ENCODE measurements at places on chromosomes 13 and 19.

- DNase-seq, result no peak
These were observed 70.6 kb upstream of the KLF12 start for GRCh38 chr13:74204602-74205312.

- DNase-seq, result no peak
These were observed 34.0 kb downstream of the KCTD4 start for GRCh38 chr13:45166858-45167257.

GRCh38 chr19:39934584-39935363 lies at the start of gene FCGBP:
Gene FCGBP, minus strand, starts transcription at chr19:39934634.
- DNase-seq, result no peak

DNA sequence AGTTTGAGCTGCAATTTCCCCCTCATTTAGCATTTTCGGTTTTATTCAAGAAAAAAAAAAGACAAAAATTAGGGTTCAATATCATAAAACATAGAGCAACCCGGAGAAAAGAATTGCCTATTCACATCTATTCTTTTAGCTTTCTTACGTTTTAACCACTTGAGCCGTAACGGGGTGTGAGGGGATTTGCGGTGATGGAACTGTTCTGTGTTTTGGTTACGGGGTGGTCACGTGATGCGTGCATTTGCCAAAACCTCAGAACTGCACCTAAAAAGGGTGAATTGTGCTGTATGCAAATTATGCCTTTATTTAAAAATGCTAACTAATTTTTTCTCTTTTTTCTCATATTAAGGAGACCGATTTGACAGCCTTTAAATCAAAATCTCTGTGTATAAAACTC lies 22.1 kb downstream of the CLEC11A start:
- DNase-seq, result no peak

DNA sequence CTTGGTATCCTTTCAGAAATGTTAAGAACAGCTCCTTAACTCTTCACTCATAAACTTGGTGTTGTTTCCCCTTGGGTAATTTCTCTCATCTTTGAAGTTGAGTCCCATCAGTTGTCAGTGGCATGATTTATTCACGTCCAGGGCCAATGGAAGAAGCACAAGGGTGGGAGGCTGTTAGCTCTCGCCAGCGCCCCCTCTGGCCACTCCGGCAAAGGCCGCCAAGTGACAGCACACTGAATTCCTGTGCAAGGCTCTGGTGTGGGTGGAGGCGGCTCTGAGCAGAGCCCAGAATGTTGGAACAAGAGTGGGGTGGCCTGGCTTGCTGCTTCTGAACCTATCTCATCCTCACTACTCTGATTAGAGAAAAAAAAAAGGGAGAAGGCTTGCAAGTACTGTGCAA lies 13.1 kb upstream of the MEDAG start:
- DNase-seq, result no peak

DNA sequence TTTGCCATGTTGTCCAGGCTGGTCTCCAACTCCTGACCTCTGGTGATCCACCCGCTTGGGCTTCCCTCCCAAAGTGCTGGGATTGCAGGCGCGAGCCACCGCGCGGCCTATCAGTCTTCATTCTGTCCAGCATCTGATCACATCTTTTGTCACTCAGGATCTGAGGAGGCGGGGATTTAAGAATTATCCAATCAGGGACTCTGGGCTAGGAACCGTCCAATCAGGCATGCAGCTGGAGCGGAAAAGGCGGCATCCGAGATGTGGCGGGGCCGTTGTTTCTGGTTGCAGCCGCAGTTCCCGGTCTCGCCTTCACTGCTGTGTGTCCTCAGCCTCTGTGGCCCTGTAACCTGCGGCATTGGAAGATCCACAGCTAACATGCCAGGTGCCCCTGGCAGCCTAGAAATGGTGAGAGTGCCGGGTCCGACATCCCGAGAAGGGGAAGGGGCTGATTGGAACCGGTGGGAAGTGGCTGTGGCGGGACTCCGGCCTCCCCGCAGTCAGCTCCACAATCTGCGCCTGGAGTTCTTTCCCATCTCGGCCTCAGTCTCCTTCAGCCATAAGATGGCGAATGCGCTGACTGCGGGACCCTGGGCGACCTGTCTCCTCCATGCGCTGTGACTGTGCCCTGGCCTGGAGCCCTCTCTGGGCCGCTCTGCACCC lies at the start of gene ZNF729:
Gene ZNF729, plus strand, starts transcription at position 291 of the 660 bp plus-strand sequence. Its CDS starts 85 bp downstream, at position 376.
- no peak for DNase-seq

DNA sequence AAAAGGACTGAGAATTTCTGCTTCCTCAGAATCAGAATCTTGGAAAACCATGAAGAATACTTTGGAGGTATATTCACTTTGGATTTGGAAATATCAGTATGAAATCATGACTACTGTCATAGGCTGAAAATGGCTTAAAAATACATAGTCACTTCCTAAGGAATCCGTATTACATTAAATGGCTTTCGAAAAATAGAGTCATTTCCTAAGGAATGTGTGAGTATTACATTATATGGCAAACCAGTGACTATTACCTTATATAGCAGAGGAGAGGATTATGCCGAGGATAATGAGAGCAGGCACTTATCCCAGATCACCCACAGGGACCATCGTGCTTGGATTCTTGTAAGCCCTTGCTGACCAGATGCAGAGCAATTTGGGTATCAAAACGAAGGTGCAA lies 1471.8 kb downstream of the EFNB2 start:
- DNase-seq, result no peak

GRCh38 chr13:73932091-73932490 lies 202.1 kb downstream of the KLF12 start:
- DNase-seq, result no peak

- no peak for DNase-seq
These were observed 4.4 kb downstream of the GADD45GIP1 start for GRCh38 chr19:12952488-12953137.

DNA sequence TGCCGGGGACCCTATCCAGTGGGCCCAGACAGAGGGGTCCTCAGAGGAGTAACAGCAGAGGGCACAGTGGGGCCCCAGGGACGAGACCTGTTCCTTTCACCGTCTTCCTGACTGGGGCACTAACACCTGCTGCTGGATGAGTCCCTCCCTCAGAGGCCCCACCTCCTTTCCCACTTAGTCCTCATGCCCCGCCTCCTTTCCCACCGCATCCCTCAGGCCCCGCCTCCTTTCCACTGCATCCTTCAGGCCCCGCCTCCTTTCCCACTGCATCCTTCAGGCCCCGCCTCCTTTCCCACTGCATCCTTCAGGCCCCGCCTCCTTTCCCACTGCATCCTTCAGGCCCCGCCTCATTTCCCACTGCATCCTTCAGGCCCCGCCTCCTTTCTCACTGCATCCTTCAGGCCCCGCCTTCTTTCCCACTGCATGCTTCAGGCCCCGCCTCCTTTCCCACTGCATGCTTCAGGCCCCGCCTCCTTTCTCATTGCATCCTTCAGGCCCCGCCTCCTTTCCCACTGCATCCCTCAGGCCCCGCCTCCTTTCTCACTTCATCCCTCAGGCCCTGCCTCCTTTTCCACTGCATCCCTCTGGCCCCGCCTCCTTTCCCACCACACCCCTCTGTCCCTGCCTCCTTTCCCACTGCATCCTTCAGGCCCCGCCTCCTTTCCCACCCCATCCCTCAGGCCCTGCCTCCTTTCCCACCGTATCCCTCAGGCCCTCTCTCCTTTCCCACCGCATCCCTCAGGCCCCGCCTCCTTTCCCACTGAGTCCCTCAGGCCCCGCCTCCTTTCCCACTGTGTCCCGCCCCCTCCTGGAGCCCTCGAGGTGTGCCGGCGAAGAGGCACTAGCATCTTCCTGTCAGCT lies 6.7 kb downstream of the SPPL2B start:
- no peak for DNase-seq

- DNase-seq, result no peak
These were observed 2.6 kb upstream of the EPN1 start for GRCh38 chr19:55672418-55672817.

GRCh38 chr19:39974377-39975155 lies 3.6 kb downstream of the PSMC4 start:
- no peak for DNase-seq

DNA sequence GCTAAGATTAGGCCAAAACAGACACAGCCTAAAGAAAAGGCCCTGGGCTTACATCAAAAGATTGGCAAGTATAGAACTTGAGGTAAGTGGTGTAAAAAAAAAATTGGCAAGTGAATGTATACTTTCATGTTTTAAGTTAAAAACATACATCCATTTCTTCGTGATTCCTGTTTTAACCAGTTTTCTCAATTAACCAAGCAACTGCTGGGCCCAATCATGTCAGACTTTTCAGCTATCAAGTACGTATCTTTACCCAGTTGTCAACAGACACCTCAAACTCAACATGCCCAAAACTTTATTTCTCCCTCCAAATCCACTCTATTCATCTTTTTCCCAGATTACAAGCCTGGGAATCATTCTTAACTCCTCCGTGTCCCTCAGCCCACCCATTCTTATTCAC lies 1.0 kb downstream of the PCID2 start:
- DNase-seq, result no peak

- no peak for DNase-seq
These were observed 37.6 kb upstream of the TSHZ3 start for GRCh38 chr19:31386806-31387205.

GRCh38 chr19:39335168-39335548 lies 685 bp downstream of the GMFG start:
- DNase-seq, result no peak

DNA sequence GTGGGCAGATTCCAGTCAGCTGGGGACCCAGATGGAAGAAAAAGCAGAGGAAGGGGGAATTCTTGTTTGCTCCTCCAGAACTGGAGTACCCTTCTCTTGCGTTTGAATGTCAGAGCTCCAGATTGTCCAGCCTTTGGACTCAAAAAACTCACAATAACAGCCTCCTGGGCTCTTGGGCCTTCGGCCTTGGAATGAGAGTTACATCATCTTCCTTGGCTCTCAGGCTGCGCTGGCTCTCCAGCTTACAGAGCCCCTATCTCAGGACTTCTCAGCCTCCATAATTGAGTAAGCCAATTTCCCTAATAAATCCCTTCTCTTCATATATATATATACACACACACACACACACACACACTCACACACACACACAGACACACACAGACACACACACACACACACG lies 1215.7 kb upstream of the SLC10A2 start:
- DNase-seq, result no peak

DNA sequence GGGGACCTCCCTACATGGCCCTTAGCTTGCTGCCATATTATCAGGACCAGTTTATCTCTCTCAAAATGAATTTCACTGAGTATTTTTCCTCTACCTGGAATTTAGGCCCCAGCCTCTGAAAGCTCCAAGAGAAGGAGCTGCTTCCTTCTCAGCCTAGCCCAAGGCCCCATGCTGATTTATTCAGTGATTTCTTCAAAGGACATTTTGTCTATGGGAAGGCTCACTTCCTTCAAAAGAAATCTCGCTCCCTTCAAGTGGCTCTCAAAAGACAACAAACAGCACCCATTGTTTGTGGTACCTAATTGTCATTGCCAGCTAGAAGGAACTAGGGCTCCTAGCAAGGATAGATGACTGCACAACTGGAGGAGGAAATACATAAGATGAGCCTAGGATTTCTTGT lies 172.4 kb downstream of the SLC7A1 start:
- DNase-seq, result no peak

GRCh38 chr19:51094696-51095279 lies 12.1 kb upstream of the KLK14 start:
- no peak for DNase-seq

- DNase-seq, result peak; percentile 51
These were observed 1.9 kb downstream of the CNN2 start for GRCh38 chr19:1028062-1028926.

DNA sequence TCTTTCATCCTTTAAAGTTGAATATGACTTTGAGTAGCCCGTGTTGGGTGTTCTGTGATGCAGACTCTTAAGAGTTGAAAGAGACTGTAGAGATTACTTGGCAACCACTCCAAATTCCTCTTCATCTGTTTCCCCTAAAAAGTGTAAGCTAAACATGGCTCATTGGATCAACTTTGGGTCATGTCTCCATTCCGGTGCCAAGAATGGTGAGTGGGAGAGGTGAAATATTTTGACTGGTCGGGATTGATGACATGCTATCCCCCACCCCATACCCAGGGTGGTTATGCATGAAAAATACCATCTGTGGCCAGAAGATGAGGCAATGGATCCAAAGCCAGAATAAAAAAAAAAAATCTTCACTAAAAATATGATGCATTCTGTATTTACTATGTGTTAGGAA lies 281.3 kb upstream of the SOX21 start:
- DNase-seq, result no peak

DNA sequence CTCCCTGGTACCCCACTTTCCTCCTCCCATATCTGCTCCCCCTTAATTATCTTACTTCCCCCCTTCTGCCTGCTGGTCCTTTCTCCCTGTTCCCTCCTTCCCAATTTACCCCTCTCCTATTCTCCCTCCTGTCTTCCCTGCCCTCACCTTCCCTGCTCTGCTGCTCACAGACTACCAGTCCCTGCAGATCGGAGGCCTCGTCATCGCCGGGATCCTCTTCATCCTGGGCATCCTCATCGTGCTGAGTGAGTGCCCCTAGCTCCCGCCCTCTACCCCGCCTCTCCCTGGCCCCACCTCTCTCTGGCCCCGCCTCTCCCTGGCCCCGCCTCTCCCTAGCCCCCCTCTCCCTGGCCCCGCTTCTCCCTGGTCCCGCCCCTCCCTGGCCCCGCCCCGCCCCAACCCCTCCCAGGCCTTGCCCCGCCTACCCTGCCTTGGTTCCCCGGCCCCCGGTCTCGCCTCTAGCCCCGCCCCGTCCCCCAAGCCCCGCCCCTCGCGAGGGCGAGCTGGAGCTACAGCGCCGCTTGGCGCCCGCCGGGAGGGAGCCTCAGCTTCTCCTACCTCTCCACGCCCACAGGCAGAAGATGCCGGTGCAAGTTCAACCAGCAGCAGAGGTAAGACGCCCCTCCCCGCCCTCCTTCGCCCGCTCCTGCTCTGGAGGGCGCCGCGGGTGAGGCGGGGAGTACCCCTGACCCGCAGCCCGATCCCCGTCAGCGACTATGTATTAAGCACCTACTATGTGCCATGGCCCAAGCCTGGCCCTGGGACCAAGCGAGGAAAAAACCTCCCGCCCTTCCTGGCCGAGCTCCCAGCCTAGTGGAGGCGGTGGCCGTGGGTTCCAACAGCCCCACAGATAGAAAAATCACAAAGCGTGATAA lies 1.9 kb upstream of the FXYD7 start:
- peak; percentile 92 for DNase-seq

GRCh38 chr13:40801255-40802217 lies 12.1 kb downstream of the SLC25A15 start:
- DNase-seq, result no peak

GRCh38 chr19:48190288-48190884 lies 19.9 kb downstream of the ZSWIM9 start:
- peak; percentile 63 for DNase-seq

DNA sequence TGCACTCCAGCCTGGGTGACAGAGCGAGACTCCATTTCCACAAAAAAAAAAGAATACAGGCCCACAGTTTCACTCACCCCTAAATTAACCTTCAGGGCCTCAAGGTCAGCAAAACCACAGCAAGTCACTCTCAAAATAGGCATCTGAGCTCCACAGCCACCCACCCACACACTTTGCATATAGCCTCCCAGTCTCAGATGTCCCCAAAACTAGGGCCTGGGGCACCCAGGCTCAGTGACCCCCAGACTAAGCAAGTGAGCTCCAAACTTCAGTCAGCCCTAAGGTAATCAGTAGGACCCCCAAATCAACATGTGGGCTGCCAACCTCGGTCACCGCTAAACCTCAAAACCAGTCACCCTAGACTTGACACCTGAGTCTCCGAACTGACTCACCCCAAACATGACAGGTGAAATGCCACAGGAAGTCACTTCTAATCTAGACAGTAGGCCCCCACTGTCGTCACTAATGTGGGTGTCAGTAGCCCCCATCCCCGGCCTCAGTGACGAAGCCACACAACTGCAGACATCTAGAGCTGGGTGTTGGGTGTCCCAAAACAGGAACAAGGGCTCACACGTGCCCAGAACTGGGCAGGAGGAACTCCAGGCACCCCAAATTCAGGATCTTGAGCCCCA lies 13.9 kb downstream of the RABAC1 start:
- peak; percentile 93 for DNase-seq

- DNase-seq, result no peak
These were observed 63.7 kb downstream of the SPATA13 start for GRCh38 chr13:24224232-24224680.
